ENCODE measurements at places on chromosomes 2 and 18.

- DNase-seq = no peak
These were observed 613.3 kb downstream of the TSN start for GRCh38 chr2:122368576-122369243.

DNA sequence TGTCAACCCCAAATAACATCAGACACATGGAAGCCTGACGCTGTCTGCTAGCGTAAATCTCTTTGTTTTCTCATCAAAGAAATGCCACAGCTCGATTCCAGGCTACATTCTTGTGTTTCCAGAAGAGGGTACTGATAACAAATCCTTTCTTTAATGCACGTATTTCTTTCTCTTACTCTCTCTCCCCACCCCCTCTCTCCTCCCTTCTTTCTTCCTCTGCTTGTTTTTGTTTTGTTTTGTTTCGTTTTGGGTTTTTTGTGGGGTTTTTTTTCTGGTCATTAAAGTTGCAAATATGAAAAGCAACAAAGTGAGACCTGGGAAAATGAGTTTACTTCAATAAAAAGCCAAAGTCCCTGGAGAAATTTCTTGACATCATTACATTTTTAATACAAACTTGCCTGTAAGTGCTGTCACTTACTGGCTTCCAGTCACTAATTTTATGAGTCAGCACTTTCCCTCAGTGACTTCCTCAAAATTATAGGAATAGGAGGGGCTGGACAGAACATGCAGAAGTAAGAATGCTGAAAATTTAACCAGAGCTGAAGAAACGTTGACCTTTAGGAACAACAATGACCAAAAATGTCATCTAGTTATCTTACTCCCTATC lies 106.7 kb upstream of the NABP1 start:
- no peak for DNase-seq

GRCh38 chr2:233828546-233829192 lies 25.7 kb downstream of the HJURP start:
- DNase-seq = no peak

GRCh38 chr2:10404324-10405143 lies 43.6 kb downstream of the ODC1 start:
- DNase-seq = no peak

- no peak for DNase-seq
These were observed 2.6 kb upstream of the STON1 start for GRCh38 chr2:48527226-48527885.

- DNase-seq = no peak
These were observed 182.3 kb downstream of the FAM210A start for GRCh38 chr18:13543811-13544732.

- DNase-seq = no peak
These were observed 109.4 kb downstream of the CALCRL start for GRCh38 chr2:187338679-187339121.

- no peak for DNase-seq
These were observed 21.1 kb downstream of the GPR45 start for GRCh38 chr2:105262651-105263091.

DNA sequence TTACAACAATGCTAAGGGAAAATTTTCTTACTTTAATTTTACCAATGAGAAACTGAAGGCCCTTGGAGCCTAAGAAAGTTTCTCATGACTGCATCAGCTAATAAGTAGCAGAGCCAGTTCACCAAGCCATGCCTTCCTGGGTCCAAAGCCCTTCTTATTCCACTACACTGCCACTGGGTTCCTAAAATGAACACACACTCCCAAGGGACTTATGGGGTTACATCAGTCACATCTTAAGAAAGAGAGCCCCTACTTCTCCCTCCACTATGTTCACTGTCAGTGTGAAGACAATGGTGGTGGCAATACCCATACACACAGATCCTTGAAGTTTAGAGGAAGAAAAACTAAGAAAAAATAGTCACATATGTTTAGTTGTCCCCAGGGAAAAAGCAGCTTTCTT lies 20.6 kb downstream of the MBD2 start:
- no peak for DNase-seq

DNA sequence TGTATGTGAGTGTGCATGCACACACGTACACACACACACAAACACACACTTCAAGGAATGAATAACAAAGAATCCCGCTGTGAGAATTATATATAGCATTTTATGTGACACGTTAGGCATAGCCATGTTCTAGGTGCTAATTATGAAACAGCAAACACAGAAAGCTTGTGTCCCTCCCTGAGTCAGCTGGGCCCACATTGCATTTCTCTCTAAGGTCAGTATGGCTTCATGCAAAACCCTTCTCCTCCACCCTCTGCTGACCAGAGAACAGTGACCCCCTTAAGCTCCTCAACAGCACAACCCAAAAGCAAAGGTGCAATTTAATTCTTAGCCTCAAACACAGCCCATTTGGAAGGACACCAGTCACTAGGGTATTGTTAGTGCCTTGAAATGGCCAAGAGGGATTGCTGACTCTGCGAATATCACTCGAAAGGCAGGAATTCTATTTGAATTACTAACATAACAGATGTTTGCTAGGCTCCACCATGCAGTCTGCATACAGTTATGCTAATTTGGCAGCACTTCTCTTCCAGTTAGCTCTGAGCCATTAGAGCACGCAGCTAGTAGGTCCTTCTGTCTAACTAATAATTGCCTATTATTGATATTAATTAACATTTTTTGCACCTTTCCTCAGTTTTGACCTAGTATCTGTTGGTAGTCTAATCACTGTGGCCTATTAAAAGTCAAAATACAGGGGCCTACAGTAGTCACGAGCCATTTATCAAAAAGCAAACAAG lies 149.0 kb downstream of the LNPK start:
- DNase-seq = no peak

DNA sequence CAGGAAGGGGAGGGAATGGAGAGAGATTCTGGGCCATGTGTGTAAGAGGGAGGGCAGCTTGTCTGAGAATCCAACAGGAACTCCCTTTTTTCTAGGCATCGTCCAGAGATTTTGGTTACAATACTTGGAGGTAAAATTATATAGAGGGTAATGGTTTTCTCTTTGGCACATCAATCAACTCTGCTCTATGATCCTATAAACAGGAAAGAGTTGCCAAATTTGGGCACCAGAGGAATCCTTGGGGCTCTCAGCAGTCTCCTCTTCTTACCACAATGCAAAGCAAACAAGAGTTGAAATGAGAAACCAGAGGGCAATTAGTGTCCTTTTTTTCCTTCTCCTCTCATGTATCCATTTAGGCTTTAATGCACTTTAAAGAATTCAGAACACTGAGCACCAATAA lies 243.4 kb downstream of the SLC8A1 start:
- no peak for DNase-seq

DNA sequence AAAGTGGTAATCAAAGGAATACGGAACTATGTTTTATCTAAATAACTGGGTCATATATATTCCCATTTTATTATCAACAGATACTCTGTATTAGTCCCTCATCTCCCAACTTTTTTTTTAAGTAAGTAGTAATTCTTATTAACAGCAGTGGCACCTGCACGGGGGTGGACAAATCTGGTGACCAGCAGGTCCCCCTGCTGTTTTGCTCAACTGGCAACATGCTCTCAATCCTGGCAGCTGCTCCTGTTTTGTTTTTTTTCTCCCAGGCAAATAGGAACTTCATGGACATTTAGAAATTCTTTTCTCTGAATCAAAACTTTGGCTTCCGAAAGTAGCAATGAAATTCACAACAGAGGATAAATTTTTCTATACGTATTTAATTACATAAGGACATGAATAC lies 193.5 kb downstream of the SS18 start:
- DNase-seq = no peak

- no peak for DNase-seq
These were observed 44.7 kb upstream of the REEP1 start for GRCh38 chr2:86382108-86382507.

- no peak for DNase-seq
These were observed 273.7 kb upstream of the KYNU start for GRCh38 chr2:142603759-142604158.

- DNase-seq = no peak
These were observed 13.8 kb upstream of the DNAJC27 start for GRCh38 chr2:24985511-24985910.
